CD4-positive, alpha-beta T cell treated with Interleukin-2 at 100 ng/mL for 4 hours (primary cell): ENCODE measurements at places on chromosomes 2 and 18.

DNA sequence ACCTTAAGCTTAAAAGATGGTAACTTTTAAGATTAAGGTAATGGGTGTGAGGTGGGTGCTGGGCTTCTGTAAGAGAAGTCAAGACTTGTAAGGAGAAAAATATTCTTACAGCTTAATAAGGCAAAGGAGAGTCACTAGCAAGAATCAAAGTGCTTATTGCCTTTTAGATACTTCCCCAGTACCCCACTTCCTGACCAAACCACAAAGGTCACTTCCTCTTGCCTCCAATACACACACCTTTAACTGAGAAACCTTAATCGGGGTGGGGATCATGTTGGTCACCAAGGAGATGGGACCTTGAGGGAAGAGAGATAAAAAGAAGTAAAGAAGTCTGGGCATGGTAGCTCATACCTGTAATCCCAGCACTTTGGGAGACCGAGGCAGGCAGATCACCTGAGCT lies 10.6 kb upstream of the ATG16L1 start:
- peak; percentile 77 for DNase-seq

DNA sequence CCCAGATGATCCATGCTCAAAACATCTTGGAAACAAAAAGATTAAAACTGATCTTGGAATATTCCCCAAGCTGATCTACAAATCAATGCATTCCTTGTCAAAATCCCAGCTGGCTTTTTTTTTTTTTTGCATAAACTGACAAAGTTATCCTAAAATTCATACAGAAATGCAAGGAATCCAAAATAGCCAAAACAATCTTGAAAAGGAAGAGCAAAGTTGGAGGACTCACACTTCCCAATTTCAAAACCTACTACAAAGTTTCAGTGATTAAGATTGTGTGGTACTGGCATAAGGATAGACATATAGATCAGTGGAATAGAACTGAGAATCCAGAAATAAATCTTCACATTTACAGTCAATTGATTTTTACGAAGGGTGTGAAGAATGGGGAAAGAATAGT lies 306.8 kb upstream of the MGAT5 start:
- no peak for DNase-seq

GRCh38 chr2:194815475-194815874 lies 841.6 kb upstream of the SLC39A10 start:
- no peak for DNase-seq

DNA sequence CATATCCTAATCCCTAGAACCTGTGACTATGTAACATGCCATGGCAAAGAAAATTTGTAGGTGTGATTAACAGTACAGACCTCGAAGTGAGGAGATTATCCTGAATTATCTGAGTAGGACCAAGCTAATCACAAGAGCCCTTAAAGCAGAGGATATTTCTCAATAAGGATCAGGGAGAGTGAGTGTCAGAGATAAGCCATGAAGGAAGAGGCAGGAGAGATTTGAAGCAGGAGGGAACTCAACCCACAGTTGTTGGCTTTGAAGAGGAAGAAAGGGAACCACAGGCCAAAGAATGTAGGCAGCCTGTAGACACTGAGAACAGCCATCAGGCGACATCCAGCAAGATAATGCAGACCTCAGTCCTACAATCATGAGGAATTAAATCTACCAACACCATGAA lies 229.3 kb downstream of the NBAS start:
- no peak for DNase-seq

- no peak for DNase-seq
These were observed 55.5 kb upstream of the BIN1 start for GRCh38 chr2:127162261-127163089.

DNA sequence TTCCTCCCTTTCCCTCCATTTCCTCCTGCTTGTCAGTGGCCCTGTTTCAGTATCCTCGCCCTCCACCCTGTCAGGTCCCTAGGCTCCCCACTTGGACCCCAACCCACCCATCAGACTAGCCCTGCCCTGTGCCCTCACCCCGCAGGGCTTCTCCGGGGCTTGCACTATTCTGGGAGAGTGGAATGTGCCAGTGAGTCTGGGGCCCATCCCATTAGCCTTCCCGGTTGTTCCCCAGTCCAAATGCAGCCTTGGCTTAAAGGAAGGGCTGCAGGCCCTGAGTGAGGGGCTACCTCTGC lies 45.5 kb downstream of the MYO7B start:
- no peak for DNase-seq

DNA sequence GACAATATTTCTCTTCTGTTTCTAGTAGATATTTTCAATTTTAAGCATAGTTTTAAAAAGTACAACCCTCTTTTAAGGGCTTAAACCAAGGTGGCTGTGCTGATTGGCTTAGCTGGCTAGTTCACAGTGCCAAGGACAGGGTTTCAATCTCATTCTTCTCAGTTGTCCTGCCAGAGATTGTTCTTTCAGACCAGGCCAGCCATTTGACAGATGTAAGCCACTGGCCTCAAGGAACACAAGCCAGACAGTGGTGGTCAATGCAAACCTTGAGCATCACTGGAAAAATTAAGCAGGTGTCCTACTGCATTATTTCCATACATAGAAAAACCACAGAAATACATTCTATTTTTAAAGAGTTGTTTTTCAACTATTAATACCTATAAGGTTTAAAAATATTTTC lies 5.9 kb downstream of the RNF103 start:
- DNase-seq: no peak

- no peak for DNase-seq
These were observed 95.8 kb upstream of the GPC1 start for GRCh38 chr2:240339411-240340360.

DNA sequence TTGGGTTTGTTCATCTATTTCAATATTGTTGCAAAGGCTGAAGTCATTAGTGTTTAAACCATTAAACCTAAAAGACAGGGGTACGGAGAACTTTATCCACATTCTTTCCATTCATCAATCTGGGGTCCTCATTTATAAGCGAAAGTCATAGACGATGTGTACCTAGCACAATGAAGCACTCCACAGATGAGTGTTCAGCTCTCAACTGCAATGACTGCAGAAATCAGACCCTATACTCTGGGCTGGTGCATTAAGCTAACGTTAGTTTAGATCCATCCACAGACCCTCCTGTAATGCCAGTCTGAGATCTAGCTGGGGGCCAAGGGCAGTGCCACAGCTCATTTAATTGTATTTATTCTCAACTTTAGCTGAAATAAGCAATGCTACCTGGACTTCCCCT lies 155.2 kb downstream of the AFF3 start:
- DNase-seq: no peak

- DNase-seq: no peak
These were observed 225.7 kb downstream of the ACKR3 start for GRCh38 chr2:236795169-236795860.

- DNase-seq: peak; percentile 54
These were observed 125.4 kb downstream of the CTIF start for GRCh38 chr18:48663931-48664847.

- no peak for DNase-seq
These were observed 75.6 kb downstream of the ATL2 start for GRCh38 chr2:38301340-38301968.

GRCh38 chr18:33282142-33282541 lies 158.4 kb downstream of the CCDC178 start:
- DNase-seq: no peak

GRCh38 chr2:46462936-46463335 lies 16.4 kb upstream of the TMEM247 start:
- no peak for DNase-seq

GRCh38 chr2:77398970-77399600 lies 123.1 kb downstream of the LRRTM4 start:
- no peak for DNase-seq

DNA sequence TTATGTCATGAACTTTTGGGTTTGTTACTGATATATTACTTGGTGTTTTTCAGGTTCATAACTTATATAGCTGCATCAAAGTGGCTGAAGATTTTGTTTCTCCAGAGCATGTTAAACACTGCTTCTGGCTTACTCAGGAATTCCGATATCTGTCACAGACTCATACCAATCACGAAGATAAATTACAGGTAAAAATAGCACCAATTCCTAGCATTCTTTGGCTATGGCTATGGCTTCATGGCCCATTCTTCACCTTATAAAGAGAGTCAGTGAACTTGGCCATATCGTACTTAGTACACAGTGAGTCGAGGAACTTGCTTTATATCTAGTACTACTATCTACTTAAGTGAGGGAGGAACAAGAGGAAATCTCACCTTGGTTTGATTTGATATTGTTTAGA lies 49.9 kb downstream of the KDM3A start:
- no peak for DNase-seq

DNA sequence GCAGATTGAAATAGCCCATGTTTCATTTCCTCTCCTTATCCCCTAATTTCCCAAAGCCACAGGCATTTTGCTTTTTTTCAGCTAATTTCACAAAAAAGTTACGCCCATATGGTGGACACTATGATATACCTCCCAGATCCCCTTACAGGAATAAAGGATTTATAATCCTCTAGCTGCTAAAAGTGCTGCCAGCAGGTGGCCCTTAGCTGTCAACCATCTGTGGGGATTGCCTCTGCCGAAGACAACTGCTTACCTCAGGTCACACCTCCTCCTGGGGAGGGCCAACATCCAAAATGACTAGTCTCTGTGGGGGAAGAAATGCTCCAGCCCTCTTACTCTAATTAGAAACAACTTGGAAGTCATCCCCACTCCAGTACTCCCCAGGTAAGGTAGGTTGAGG lies 61.0 kb upstream of the EPB41L3 start:
- no peak for DNase-seq

GRCh38 chr2:63049970-63050333 lies 678 bp upstream of the OTX1 start:
- DNase-seq: no peak
